ENCODE measurements at places on chromosomes 7 and 10.

GRCh38 chr10:1160561-1161314, 104.6 kb downstream of the WDR37 start:
- no peak for DNase-seq

GRCh38 chr10:19518632-19519031, 297.6 kb upstream of the PLXDC2 start:
- DNase-seq = no peak

- DNase-seq = no peak
Observed at GRCh38 chr7:67619175-67619574, 622.5 kb downstream of the TYW1 start.

- no peak for DNase-seq
Observed at GRCh38 chr10:22657024-22657423, 57.4 kb downstream of the PIP4K2A start.

- no peak for DNase-seq
Observed at GRCh38 chr10:120381931-120382330, 75.1 kb upstream of the PLPP4 start.

GRCh38 chr7:1253681-1254181, 21.1 kb downstream of the UNCX start:
- DNase-seq = no peak

DNA sequence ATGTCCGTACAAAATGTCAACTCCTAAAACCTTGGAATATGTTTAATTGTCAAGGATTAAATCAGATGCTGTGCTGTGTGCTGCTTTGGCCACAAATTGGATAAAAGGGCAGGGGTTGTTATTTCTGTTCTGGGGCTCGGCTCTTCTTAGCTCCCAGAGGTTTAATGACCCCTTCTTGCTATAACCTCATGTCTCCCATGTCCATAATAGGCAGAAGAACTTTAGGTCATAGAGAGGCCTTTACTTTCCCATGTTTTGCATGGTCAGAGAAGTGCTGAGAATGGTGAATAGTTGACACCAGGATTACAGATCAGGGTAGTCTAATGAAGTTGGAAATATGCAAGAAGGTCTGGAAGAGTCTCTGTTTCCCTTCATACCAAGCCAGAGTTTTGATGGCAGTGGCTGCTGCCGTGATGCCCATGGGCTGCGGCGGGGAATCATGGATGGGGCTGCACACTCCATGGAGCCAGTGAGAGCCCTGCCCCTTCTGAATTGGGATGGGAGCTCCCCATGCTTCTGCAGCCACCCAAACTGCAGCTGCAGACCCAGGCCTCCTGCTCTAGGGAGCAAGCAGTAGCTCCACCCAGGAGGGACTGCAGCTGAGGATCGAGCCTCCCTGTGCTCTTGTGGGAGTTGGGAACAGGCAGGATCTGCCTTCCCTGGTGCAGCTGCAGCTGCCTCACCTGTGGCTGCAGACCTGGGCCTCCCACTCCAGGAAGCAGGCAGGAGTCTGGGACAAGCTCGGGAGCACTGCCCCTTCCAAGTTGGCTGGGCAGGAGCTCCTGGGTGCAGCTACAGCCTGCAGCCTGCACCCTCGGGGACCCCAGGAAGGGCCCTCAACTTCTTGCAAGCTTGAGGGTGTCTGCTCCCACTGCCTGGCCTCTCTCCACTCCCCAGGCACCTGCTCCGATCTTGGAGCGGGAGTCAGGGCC, 23.1 kb upstream of the STEAP4 start:
- DNase-seq = no peak

GRCh38 chr7:99440195-99440594, 1.5 kb downstream of the CPSF4 start:
- DNase-seq = no peak

DNA sequence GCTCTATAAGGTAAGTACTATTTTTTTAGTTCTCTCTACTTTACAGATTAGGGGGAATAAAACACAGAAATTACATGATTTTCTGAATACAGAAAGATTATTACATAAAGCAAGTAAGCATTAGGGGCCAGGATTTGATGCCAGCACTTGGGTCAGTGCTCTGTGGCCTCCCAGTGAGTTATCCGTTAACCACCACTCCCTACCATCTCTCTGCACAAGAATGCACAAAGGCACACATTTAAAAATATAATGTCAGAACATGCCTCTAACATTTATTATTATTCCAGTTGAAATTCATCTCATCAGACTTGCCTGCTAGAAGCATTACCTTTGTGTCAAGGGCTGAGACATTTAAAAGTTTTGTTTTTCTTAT, 59.0 kb downstream of the MET start:
- DNase-seq = no peak

DNA sequence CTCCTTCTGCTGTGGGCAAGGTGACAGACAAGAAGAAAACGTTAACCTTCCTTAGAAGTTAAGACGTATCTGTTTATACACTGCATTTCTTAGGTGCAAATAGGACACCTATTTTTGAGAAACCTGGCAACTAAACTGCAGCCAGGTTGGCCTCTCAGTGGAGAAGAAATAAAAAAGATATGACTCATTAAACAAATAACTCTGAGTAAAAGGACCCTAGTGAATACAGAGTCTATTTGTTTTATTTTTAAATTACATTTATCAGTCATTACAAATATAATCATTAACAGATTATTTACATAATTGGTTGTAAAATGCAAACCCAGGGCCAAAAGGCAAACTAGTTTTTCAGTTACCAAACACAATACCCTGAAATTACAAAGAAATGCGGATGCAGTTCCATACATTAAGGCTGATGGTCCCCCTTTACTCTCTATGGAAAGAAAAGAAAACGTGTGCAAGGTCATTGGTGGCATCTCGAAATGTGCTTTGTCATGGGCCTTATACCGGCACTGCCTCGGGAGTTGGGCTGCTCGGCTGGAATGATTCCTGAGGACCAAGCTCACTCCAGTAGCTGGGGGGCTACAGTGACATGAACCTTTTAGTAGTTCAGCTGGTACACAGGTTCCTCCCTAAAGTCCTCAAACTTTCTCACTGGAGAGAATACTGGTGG, 38.4 kb downstream of the ADRB1 start:
- DNase-seq = no peak

DNA sequence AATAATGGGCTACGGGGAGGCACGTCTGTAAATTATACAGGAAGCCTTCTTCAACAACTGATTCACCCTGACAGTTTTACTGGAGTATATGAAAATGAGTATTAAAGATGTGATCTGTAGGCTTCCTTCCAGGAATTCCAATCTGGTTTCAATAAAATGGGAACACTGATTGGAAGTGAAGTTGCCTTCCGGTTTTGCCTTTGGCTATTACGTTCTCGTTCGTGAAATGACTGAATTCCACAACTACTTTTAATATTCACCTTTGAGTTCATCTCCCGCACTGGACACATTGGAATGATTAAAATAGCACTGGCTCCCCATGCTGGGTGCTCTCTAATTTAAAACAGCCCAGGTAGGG, 350.1 kb upstream of the MKI67 start:
- no peak for DNase-seq

DNA sequence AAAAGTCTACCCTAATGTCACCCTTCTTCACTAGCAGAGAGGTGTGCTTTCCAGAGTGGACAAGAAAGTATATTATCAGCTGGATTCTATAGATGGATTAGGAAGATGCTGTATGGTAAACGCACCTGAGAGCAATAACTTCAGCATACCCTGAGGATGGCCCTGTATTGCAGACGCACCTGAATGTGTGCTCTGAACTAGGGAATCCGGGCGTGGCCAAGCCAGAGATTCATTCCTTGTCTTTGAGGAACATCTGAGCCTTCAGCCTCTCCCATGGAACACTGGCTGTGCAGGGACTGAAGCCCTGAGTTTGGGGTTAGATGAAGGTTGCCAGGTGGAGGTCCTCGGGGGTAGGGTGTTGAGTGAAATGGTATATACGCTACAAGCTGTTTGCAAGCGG, 66.2 kb upstream of the NFE2L3 start:
- no peak for DNase-seq

DNA sequence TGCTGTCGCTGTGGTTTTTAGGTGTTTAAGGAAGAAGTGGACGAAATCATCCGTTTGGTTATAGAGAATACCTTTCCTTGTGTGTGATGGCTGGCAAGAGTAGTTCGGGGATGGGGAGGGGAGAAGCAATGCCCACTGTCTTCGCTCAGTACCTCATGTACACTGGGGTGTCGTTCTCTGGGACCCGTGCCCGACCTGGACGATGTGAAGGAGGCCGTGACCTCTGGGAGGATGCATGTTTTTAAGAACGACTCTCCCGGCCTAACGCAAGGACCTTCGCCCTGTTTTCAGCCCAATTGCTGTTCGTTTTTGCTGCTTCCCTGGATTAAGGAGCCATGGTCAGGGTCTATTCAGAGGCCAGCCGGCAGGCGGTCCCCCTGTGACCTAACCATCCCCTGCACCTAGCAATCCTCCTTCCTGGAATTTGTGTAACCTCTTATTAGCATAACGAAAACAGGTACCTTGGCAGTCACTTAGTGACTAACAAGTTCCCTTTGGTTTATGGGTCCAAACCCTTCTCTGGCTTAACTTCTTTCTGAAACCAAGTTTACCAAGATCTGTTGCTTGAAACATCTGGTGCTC, 1.3 kb downstream of the NFE2L3 start:
- DNase-seq = no peak

DNA sequence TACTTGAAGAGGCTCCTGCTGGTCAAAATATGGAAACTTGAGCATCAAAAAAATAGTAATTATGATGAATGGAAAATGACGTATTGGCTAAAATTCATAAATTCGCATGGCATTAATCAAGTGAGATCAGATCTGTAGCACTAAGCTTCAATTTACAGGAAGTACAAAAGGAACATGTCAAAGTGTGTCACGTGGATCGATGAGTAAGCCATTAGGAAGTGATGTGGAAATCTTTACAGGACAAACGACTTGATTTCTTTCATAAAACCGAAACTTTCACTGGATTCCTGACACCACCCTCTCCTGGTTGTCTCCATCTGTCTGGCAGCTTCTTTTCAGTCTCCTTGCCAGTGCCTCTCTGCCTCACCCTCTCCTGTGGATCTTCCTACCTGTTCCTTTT, 25.8 kb downstream of the AKR1C8 start:
- DNase-seq = no peak

- DNase-seq = no peak
Observed at GRCh38 chr10:114223066-114223465, 16.0 kb upstream of the VWA2 start.

GRCh38 chr10:132309471-132309865, 1.7 kb upstream of the STK32C start:
- no peak for DNase-seq

DNA sequence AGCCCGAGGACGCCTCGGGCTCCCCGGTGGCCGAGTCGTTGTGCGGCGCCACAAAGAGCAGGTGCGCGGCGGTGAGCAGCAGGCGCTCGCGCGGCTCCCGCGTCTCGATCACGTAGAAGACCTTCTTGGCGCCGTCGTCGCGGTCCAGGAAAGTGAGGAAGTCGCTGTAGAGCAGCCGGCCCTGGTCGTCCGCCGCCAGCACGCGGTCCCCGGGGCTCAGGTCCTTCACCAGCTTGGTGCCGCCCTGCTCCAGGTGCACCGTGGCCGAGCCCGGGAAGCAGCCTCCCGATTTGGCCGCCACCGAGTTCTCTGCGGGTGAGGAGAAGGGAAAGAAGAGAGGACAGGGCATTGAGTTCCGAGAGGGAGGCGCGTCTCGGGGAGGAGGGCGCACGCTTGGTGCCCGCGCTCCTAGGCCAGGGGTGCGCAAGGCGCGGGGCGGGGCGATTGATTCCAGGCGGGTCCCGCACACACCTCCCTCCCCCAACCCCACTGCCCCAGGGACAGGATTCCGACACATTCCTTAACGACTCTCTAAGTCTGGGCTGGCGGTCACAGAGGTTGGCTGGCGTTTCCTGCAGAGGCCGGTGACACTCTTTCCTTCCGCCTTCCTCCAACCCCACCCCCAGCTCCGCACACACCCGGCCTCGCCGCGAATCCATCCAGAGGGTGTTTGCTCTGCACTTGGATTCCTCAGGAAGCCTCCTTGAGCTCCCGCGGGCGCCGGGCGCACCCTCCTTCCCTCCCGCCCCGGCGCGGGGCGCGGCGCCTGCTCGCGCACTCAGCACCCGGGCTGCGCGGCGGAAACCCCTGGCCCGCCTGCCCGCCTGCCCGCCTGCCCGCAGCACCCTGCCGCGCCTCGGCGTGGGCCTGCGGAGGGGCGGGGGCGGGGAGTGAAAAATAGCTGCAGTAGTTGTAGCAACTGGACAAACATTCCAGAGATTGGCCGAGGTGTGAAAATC, 8.6 kb downstream of the SHH start:
- no peak for DNase-seq

GRCh38 chr10:28939281-28940157, 262.2 kb downstream of the BAMBI start:
- no peak for DNase-seq

DNA sequence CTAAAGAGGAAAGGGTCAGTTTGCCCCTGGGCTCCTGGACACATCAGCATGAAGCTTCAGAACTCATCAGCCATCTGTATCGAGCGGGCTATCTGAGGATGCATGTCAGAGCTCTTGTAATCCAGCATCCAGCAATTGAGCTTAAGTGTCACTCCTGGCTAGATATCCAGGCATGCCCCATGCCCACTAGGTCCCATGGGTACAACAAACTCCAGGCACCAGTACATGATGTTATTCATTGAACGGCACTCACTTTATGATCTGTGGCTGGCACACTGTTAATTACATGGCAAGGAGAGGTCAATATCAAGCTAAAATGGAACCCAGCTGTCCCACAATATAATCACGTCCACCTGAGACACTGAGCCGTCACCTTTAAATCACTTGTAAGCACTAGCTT, 274.2 kb downstream of the ELMO1 start:
- DNase-seq = no peak

DNA sequence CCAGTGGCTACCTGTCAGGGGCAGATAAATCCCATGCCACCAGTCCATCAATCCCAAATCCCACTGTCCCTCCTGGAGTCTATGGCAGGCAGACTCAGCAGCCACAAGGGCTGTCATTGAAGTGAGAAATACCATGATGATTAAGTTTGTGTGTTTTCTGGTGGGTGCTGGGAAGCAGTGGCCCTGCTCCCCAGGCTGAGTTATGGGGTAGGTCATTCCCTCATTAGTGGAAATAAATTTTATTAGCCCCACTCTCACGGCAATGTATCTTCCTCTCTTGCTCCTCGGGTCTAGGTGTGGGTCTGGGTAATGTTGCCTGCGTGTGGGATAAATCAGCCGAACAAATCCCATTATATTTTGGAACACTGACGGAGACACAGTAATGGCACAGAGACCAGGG, 76.8 kb downstream of the PLXNA4 start:
- no peak for DNase-seq

DNA sequence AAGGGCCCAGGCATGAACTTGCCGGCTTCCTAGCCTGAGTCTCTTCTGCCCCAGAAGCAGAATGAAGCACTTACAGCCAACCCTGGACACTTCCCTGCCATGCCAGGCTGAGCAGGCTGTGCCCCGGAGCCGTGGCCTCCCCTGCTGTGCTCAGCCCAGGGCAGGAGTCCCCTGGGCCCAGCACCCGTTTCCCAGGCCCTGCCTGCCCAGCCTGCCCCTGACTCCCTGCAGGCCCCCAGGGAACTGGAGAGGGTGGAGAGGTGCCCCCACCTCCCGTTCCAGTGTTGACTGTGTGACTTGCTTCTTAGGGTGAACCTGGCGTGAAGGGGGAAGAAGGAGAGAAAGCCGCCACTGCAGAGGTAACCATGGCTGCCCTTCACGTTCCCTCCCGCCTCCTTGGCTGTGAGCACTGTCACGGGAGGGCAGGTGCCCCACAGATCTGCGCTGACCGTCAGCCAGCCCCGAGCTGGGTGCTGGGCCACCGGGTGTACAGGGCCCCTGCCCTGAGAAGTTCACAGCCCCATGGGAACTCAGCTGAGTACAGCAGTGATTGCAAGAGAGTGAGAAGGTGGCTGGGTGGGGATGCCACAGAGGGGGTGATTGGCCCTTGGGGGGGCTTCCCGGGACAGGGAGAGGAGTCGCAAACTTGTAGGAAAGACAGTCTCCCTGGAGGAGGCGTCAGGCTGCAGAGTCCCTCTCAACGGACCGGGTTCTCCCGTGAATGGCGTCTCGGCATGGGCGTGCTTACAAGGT, 75.9 kb downstream of the MYL10 start:
- no peak for DNase-seq
